ENCODE measurements at places on chromosomes 13 and 19. TPM values are rescaled to one million over a fixed set of nuclear protein-coding genes. Genes with fewer than 3 reads are reported as not detected.

DNA sequence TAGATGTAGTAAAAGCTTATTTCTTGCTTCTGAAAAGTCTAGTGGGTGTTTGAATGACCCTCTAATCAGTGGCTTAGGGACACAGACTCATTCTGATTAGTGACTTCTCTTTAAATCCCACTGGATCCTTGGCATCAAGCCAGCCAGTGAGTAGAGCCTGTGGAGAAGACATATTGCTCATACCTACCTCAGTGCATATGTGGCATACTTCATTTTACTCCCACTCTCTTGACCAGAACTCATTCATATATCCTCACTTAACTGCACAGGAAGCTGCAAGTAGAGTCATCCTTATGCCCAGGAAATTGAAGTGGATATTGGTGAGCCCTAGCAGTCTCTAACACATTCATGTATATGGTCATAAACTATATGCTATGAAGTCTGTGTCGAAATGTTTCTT, 148.3 kb downstream of the PDS5B start:
- DNase-seq: no peak

The SOX21 gene
- not detected for total RNA-seq

GRCh38 chr13:80572923-80573316, 232.0 kb upstream of the SPRY2 start:
- DNase-seq: no peak

DNA sequence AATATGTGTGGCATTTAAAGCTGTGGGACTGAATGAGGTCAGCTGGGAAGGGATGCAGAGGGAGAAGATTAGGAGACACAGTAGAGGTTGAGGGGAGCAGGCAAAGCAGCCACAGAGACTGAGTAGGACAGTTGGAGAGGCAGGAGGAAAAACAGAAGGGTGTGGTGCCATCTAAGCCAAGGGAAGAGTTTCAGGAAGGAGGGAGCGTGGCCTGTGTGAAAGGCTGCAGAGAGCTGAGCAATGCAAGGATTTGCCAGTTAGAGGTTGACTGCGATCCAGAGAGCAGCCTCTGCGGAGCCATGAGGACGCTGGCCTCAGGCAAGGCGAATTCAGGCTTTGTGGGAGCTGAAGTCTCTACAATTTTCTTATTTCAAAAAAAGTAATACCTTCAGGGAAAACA, 28.9 kb downstream of the SOX21 start:
- no peak for DNase-seq

- peak; percentile 36 for DNase-seq
Observed at GRCh38 chr13:77207943-77208342, 119.0 kb downstream of the MYCBP2 start.

- no peak for DNase-seq
Observed at GRCh38 chr13:78594456-78594975, 8.8 kb downstream of the POU4F1 start.

- DNase-seq: no peak
Observed at GRCh38 chr13:90673746-90674145, 673.7 kb upstream of the MIR17HG start.

GRCh38 chr13:75422028-75422427, 59.9 kb downstream of the TBC1D4 start:
- DNase-seq: no peak

The WTIP gene
- 43.9 TPM for total RNA-seq

DNA sequence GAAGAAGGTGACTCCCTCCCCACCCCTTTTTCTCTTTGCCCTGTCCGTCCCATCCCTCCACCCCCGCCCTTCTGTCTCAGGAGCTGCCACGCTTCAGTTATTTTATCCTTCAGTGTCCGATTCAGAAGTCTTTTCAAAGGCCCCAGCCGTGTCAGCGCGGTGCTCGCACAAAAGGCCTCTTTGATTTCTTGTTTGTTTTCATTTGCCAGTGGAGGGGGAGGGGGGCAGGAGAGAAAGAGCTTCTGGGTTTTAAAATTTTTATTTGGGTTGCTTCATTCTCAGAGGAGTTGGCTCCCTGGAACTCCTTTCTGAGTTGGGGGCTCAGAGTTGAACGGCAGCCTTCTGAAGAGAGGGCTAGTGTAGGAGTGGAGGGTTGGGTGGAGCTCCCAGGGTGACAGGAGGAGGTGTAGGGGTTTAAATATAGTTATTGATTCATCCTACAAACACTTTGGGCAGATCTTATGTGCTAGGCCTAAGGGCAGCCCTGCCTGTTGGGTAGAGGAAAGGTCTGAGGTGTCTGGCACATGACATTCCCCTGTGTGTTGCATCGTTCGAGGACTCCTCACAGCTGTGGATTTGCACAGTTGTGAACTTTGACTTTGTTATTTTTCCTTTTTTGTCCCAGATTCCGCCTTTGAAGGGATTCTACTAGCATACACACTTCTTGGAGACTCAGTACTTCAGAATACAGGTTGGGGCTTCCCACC, 36.8 kb downstream of the NFIX start:
- DNase-seq: no peak

The N4BP2L1 gene
- total RNA-seq: 11.2 TPM

The CCDC9 gene
- total RNA-seq: 8.0 TPM

GRCh38 chr19:18386543-18387271, 749 bp downstream of the GDF15 start:
- peak; percentile 93 for DNase-seq

DNA sequence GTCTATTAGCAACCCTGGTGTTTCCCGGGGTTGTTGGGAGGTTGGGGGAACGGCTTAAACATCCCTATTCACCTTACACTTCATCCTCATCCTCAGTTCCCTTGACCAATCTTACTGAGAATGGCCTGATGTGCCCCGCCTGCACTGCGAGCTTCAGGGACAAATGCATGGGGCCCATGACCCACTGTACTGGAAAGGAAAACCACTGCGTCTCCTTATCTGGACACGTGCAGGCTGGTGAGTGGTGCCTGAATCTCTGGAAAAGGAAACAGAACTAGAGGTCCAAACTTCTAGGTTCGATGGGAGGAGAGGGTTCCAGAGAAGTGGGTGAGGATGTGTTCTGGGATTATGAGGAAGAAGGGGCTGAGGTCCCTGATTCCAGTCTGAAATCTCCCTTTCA, 5.9 kb downstream of the PINLYP start:
- peak; percentile 49 for DNase-seq

DNA sequence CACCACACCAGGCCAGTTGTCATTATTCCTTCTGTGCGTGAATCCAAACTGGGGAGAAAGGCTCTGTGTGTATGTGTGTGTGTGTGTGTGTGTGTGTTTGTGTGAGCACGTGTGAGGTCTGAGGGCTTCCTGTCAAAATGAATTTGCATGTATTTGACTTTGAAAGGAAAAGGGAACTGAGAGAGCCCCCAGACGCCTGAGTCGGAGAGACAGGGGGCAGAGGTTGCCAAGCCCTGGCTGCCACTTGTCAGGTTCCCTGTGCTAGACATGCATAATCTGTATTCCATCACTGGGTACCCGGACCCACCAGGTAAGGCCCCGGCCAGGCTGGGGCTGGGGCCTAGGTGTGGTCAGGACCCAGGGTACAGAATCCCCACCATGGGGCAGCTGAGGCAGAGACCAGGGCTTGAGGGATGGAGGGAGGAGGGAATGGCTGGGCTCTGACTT, at the start of gene CLEC17A:
TSS of gene CLEC17A (plus strand) at position 191 of the 447 bp plus-strand sequence. CDS start at position 268, 77 bp downstream.
- DNase-seq: peak; percentile 10

DNA sequence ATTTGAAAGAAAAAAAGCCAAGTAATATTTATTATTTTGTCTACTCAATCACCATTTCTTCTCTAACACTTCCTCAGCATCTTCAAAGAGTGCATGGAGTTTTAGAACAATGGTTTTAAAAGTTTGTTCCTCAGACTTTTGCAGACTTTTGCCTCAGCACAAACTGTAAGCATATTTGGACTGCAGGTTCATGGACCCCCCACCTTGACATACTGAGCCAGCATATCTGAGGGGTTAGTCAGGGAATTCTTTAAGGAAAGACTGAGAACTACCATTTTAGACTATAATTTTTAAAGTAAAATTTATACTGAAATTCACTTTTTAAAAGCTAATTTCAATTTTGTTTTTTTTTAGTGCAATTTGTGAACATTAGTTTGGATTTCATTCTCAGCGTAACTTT, 1676.8 kb upstream of the PCDH20 start:
- no peak for DNase-seq

DNA sequence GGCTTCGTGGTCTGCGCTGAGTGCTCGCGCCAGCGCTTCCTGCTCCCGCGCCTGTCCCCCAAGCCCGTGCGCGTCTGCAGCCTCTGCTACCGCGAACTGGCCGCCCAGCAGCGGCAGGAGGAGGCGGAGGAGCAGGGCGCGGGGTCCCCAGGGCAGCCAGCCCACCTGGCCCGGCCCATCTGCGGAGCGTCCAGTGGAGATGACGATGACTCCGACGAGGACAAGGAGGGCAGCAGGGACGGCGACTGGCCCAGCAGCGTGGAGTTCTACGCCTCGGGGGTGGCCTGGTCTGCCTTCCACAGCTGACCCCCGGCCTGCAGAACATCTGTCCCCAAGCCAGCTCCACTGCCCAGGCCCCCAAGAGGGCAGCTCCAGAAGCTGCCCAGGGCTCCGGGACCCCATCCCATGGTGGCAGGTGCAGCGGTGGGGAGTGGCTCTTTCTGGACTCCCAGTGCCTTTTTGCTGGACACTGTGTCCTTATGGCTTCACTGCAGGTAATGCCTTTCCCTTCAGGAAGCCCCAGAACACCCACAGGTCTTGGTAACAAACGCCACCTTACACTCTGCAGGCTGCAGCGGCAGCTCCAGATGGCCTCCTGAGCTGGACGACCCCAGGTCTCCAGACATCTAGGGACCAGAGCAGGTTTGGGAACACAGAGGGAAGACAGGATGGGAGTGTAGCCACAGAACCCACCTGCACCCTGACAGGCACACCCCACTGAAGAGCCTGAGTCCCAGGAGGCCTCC, 9.3 kb downstream of the PLEKHF1 start:
- peak; percentile 84 for DNase-seq

GRCh38 chr19:51901860-51902259, 3.0 kb downstream of the ZNF649 start:
- DNase-seq: no peak

The CAMSAP3 gene
- total RNA-seq: not detected

GRCh38 chr19:30932854-30933253, 416.4 kb downstream of the TSHZ3 start:
- DNase-seq: no peak

The ACP7 gene
- total RNA-seq: not detected

GRCh38 chr19:49553451-49554271, 25.9 kb downstream of the RCN3 start:
- peak; percentile 98 for DNase-seq

- DNase-seq: no peak
Observed at GRCh38 chr13:94988654-94989053, 276.3 kb upstream of the SOX21 start.

The ZNF729 gene
- not detected for total RNA-seq

The CGB8 gene
- total RNA-seq: not detected

The ZNF471 gene
- 4.7 TPM for total RNA-seq

- DNase-seq: peak; percentile 54
Observed at GRCh38 chr19:35311901-35312665, 16.9 kb upstream of the CD22 start.

The UBXN6 gene
- 120 TPM for total RNA-seq

- DNase-seq: no peak
Observed at GRCh38 chr13:107562203-107562602, 653.1 kb downstream of the LIG4 start.

DNA sequence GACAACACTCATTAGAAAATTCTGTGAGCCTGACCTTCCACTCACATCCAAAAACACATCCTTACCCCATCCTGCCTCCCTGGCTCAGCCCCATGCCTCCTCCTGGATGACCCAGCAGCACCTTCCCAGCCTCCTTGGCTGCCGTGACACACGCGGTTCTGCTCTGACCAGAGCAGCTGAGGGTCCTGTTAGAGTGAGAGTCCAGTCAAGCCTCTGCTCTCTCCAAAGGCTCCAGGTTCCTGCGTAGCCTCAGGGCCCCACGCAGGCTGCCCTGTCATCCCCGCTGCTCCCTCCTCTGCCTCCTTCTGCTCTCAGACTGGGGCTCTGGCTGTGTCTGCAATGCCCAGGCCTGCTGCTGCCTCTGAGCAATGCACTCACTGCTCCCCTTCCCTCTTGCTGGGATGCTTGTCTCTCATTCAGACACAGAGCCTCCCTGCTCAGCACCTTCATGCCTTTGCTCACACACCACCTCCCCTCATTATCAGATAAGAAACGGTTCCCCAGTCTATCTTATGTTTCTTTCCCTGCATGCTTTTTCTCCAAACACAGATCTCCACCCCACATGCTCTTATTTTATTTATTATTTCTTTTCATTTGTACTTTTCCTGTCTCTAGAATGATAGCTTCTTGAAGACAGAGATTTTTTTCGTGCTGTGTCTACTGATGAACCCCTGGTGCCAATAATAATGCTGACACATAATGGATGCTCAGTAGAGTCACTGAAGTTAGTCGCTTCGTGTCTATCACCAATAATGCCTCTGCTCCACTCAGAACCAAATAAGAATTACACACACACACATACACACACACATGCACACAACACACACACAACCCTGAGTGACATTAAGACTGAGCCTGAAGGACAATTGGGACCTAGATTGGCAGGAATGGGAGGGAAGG, 10.2 kb upstream of the SIGLEC6 start:
- DNase-seq: no peak

DNA sequence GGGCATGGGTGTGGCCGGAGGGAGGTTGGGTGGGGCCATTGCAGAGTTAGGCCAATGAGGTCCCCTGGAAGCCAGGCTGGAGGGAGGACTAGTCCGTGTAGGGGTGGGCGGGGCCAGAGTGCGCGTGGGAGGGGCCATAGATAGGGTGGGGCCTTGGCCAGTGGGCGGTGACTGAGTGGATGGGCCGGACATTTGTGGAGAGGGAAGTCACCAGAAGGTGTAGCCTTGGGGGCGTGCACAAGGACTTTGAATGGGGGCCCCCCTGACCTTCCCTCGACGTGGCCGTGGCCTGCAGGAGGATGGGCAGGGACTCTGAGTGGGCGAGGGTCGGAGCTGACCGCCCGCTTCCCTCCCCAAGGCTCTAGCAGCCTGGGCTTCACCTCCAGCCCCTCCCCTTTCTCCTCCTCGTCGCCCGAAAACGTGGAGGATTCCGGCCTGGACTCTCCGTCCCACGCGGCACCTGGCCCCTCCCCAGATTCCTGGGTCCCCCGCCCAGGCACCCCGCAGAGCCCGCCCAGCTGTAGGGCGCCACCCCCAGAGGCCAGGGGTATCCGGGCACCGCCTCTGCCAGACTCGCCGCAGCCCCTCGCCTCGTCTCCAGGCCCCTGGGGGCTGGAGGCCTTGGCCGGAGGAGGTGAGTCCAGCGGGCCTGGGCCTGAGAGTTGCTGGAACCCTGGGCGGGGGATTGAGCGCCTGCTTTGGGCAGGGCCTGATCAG, 16.5 kb upstream of the B3GNT3 start:
- peak; percentile 85 for DNase-seq

DNA sequence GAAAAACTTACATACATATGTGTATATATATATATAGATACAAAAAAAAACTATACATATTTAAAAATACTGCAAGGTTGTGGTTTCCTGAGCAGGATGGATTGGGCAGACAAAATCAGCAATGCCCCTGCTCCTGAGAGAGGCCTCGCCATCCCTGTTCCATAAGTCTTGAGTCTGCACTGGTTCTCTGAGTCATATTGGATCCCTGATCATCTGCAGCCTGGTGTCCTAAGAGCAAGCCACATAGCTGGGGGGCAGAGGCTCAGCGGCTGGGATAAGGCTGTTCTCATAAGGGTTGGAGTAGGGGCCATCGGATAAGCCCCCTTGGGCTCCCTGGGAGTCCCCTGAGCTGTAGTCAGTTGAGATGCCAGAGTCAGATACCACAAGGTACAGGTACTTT, 3.3 kb downstream of the SWSAP1 start:
- peak; percentile 73 for DNase-seq

Data from osteoblast (primary cell).